ENCODE measurements at places on chromosomes 12 and 14.

- DNase-seq = no peak
Observed at GRCh38 chr12:89256060-89256459, 96.2 kb downstream of the DUSP6 start.

GRCh38 chr12:2490831-2491230 is 303.9 kb upstream of the FKBP4 start:
- DNase-seq = no peak

- DNase-seq = no peak
Observed at GRCh38 chr14:96631030-96631429, 128.8 kb downstream of the PAPOLA start.

GRCh38 chr12:121330692-121331091 is 21.5 kb downstream of the ANAPC5 start:
- no peak for DNase-seq

DNA sequence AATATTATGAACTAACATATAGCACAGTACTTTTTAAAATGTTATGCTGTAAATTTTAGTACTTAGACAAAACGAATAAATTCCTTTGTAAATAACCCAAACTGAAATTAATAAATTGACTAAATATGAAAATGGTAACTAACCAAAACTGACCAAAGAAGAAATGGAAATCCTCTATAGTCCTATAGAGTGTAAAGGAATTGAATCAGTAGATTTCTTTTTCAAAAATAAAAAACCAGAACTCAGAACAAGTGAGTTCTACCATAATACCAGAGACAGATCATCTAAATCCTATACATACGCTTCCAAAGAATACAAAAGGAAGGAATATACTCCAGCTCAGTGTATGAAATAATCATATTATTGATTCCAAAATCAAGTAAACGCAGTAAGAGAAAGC is 39.8 kb downstream of the TMPRSS12 start:
- no peak for DNase-seq

DNA sequence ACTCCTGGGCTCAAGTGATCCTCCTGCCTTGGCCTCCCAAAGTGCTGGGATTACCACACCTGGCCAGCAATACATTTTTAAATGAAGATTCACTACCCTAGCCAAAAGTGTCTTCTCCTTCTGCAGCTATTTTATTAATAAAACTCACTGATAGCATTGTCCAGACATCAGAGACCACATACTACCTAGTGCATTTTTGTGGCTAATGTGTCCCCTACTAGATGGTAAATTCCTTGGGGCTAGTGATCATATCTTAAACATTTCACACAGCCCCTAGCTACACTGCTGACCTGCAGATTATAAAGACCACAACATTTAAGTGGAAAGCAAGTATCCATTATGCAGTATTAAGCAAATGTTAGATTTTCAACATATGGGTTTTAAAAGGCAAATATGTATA is 17.0 kb downstream of the DTD2 start:
- no peak for DNase-seq

GRCh38 chr12:131261906-131262305 is 308.2 kb downstream of the ADGRD1 start:
- no peak for DNase-seq

GRCh38 chr14:65600742-65601141 is 188.2 kb downstream of the FUT8 start:
- DNase-seq = no peak

DNA sequence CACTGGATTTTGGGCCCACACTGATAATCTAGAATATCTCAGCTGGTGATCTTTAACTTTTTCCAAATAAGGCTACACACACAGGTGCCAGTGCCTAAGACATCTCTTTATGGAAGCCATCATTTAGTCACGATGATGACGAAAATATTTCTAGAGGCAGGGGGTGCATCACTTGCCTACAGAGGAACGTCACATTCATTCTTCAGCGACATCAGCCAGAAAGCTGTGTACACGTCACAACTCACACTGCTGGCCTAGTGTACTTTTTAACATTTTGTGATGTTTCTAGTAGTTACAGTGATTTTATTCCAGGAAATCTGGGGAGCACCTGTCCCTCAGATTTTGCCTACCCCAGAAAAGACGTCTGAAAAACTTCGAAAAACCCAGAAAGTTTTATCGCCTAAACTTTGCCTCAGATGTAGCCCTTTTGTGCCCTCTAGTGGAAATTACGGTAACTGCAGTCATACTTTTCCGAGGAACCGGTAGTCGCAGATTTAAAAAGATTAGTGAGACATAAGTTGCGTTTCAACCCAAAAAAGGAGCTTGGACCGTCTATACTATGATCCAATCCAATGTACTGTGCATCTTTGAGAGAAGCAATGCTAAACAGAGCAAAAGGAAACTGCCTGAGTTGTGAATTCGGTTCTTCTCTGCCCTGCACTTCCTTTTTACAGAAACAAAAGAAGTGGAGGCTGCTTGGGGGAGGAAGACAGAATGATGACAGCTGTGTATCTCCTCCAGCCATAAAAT is 64.3 kb upstream of the STON2 start:
- DNase-seq = no peak

DNA sequence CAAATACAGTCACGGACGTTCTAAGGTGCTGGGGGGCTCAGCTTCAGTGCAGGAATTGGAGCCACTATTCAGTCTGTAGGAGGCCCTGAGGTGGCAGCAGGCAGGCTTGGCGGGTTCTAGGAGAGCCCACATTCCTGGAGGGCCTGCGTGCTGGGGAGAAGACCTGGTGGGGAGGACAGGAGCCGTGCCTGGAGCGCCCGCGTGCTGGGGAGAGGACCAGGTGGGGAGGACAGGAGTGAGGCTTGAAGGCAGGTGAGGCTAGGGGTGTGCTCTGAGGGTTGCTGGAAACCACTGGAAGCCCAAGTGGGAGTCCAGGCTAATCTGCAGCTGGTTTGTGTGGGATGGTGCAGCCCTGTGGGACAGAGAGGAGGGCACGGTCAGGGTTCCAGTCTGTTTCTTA is 23.1 kb downstream of the RHOF start:
- no peak for DNase-seq

DNA sequence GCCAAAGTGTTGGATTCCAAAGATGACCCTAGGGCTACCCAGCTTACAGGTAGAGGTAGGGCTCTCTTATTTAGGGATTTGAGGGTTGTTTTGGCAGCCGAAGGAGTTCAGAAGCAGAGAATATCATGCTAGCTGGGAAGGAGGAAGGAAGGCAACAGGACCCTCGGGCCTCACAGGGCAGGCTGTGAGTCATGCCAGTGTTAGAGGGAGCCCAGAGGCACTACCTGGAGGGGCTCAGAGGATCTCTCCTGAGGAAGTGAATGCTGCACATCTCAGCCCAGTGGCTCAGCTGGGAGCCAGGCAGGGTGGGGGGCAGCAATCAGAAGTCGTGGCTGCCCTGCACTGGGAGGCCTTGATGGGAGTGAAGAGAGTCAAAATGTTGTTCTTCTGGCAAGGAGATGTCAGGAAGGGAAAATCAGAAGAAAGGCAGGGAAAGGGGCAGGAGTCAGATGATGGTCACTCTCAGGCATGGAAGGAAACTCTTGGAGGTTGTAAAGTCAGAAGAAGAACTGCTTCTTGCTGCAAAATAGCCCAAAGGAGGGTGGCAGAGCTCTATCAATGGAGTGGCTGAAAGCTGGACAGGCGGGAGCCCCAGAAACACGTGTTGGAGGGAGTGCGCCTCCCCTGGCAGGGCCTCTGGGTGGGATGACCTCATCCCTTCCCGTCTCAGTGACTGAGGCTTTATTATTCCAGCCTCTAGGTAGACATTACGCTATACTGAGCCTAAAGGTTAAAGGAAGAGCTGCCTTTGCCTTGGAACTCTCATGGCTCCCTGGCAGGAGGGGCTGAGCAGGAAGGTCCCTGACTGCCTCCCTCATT is 141.3 kb downstream of the SMOC1 start:
- DNase-seq = no peak

DNA sequence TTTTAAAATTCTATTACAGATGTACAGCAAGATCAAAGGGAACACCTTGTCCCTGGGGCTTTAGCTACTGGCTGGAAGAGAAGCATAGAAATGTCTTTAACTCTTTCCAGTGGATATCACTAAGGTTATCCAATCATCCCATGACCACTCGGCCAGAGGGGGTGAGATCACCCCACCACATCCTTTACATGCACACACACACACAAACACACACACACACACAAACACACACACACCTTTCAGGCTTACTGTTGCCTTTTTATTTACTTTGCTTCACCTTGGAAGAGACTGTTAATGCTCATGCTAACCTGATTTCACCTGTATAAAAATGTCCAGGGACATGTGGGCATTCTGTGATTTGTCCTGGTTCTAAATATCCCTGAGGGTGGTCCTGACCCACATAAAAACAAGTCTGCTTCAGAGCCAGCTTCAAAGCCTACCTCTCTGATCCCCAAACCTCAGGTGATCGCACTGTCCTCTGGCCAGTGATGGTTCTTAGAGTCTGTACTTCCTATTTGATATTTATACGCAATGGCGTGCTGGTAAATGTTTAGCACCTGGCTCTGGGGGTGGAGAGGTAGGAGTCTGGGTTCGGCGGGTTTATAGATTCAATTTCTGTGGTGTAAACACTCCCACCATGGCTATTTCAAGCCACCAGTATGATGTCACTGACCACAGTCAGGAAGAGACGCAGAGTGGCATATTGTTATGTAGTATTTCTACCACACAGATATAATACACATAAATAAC is 166.1 kb upstream of the EEA1 start:
- no peak for DNase-seq

DNA sequence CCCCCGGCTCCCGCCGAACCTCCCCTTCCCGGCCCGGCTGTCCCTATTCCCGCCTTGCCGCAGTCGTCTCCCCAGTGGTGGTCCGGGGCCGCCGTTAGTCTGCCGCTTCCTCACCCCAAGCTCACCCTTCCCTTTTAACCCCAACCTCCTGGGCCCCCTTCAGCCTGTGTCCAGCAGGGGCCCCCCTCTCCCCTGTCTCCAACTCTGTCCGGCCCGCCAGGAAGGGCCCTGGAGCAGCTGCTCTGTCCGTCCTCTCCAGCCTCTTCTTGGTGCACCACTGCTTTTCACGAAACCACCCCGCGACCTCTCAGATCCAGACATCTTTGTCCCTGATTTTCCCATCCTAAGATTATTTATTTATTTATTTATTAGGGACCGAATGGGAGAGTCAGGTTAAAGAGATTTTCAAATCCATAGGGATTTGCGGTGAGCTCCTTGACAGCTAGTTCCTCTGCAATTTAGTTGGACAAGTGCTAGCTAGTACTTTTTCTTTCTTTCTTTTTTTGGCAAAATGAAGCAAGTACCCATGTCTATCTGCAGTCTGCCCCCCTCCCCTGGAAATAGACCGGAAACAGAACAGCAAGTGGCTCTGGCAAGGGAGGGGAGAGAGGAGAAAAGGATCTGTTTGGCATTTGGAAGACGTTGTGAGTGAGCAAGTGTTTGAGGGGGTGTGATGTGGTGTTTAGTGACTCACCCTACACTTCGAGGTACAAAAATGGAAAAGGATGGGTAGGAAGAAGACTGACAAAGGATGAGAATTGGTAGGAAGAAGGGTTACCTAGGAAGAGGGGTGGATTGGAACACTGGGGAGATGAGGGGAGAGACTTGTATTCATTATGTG is 632 bp downstream of the UBR7 start:
- DNase-seq = peak; percentile 25

GRCh38 chr14:89365061-89365801 is 51.8 kb downstream of the FOXN3 start:
- DNase-seq = peak; percentile 31

GRCh38 chr12:74563927-74564326 is 26.3 kb downstream of the ATXN7L3B start:
- DNase-seq = no peak

DNA sequence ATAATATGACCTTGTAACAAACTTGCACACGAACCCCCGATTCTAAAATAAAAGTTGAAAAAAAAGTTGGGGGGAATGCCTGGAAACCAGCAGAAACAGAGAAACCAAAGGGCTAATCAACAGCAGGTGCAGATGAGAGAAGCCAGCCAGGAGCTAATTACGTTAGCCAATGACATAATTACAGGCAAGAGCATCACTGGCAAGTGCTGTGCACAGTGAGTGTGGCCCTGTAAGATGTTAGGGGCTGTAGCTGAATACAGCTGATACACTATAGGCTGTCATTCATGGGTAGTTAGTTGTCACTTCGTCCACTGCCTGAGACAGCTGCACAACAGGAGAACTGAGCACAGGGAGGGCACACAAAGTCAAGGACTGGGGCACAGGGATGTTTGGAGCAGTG is 7.3 kb upstream of the FGF23 start:
- DNase-seq = no peak

GRCh38 chr14:51879170-51879569 is 18.8 kb downstream of the GNG2 start:
- DNase-seq = no peak

DNA sequence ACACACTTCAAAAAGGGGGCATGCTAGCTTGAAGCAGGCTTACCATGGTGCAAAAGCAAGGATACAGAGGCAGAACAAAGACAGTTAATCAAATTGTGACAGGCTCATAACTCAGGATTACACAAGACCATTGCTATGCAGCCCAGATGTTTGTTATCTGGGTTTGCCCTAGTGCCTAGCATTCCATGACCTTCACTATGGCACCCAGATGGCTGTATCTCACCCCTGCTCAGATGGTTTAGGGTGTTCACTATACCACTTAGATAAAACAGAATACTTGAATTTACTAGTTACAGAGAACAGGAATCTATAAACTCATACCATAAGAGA is 56.2 kb downstream of the SDR9C7 start:
- DNase-seq = no peak

GRCh38 chr14:97724265-97724731 is 927.1 kb downstream of the VRK1 start:
- DNase-seq = peak; percentile 81

GRCh38 chr12:48069241-48069640 is 36.6 kb downstream of the SENP1 start:
- DNase-seq = no peak

DNA sequence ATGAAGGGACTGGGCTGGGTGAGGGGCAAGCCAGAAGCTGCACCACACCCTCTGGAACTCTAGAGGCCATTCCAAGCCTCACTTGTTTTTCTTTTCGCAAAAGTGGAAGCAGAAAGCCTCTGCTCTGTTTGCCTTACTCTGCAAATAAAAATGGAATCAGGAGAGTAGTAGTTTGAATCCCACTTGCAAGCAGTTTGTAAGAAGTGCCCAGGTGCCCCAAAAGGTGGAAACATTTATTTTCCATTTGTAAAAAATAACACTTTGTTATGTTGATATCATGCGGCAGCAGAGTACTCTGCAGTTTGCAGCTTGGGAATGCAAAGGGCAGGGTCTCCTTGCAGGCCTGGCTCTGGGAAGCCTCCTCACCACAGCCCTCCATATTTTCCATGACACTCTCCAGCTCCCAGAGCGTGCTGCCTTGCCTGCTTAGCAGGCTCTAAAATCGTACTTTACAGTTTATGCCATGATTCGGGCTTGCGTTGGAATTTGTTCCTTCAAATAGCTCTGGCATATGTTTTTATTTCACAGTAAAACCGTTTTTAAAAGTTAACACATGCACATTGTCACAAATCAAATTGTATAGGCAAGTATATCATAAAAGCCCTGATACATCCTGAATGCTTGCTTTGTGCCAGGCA is 20.0 kb downstream of the TUNAR start:
- no peak for DNase-seq

Data from T-helper 1 cell (primary cell).